ENCODE measurements at places on chromosomes 13 and 19.
A peak's percentile ranks its signal among the peaks of the same experiment; 100 is the strongest.

DNA sequence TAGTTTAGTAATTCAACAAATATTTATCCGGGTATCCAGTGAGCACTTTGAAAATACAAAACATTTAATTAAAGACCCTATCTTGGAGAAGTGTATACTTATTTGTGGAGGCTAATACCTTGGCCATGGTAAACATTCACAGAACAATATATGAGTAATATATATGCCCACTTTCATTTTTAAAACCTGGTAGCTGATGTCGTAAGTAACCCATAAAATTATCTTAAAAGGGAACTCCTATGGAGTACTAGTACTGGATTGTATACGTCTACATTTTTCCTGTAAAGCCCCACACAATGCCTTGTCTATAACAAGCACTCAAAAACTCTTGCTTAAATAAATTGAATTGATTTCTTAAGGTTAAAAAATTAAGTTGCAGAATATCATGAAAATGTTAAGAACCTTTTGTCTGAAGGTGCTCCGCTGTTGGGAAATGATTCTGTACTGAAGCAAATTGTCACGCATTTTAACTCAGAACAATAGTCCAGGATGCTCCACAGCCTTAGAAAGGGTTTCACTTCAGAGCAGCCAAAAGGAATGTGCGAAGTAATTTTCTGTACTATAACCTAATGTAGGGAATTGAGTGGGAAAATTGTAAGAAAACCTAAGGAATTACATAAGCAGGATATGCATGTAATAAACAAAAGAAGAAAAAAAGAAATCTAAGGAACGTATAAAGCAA, 58.9 kb upstream of the C1QTNF9 start:
- no peak for DNase-seq

DNA sequence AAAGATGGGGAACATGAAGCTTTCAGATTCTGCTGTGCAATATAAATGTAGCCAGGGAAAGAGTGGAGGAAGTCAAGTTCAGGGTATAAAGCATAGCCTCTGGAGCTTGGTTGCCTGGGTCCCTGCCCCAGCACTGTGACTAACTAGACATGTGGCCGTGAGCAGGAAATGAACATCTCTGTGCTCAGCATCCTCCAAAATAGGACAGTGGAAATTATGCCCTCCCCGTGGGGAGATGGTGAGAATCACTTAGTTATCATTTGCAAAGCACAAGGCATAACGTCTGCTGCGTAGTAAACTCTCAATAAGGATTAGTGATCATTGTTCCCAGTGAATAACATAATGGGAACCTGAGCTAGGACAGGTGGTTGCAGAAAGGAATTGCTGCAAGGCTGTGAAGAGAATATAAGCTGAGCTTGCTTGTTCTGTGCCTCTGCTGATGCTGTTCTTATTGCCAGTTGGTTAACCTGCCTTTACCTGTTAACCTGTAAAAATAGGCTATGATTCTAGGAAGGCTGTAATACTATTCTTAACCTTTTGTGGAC, 441.0 kb downstream of the COG6 start:
- no peak for DNase-seq

DNA sequence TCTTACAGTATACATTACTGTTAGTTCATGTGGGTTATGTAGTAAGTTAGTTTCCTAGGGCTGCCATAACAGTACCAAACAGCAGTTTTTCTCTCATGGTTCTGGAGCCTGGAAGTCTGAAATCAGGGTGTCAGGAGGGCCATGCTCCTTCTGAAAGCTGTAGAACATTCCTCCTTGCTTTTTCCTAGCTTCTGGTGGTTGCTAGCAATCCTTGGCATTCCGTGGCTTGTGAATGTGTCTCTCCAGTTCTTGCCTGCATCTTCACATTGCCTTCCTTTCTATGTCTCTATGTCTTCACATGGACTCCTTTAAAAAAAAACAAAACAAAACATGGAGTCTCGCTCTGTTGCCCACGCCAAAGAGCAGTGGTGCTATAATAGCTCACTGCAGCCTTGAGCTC, 95.4 kb downstream of the WDFY2 start:
- DNase-seq, result no peak

GRCh38 chr13:93620181-93620765, 393.7 kb downstream of the GPC6 start:
- peak; percentile 23 for DNase-seq

DNA sequence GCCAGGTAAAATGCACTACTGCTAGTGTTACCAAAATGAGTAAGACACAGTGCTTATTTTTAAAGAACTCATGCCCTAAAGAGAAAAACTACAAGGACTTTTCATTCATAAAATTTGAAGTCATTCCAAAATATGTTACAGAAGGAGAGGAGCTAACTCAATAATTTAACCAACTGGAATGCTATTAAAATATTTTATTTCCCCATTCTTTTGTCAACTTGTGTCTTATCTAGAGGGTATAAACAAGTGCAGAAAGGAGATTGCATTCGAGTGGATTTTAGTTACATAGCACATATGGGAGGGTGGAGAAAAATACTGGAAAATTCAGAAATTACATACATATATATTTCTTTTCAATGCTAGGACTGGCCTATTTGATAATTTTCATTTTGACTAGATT, 131.0 kb upstream of the IRS2 start:
- DNase-seq, result no peak

- DNase-seq, result no peak
These were observed 5.8 kb upstream of the FRY start for GRCh38 chr13:32025730-32026129.

GRCh38 chr19:22052644-22053013, 345 bp downstream of the ZNF257 start:
- DNase-seq, result no peak

DNA sequence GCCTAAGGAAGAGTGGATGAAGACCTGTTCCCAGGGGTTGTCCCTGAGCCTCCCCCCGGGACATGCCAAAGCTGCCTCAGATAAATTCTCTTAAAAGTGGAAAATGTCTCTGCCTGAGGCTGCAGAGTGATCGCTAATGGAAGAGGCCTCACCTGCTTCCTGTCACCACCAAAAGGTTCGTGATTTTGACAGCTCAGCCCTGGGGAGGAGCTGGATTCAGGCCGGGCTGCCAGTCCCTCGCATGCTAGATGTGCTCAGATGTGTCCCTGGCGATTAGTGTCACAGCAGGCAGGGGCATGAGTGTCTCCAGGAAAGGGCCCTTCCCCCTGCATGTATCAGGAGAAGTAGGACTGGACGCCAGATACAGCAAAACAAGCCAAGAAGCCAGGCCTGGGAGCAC, 626.5 kb downstream of the UQCRFS1 start:
- no peak for DNase-seq

DNA sequence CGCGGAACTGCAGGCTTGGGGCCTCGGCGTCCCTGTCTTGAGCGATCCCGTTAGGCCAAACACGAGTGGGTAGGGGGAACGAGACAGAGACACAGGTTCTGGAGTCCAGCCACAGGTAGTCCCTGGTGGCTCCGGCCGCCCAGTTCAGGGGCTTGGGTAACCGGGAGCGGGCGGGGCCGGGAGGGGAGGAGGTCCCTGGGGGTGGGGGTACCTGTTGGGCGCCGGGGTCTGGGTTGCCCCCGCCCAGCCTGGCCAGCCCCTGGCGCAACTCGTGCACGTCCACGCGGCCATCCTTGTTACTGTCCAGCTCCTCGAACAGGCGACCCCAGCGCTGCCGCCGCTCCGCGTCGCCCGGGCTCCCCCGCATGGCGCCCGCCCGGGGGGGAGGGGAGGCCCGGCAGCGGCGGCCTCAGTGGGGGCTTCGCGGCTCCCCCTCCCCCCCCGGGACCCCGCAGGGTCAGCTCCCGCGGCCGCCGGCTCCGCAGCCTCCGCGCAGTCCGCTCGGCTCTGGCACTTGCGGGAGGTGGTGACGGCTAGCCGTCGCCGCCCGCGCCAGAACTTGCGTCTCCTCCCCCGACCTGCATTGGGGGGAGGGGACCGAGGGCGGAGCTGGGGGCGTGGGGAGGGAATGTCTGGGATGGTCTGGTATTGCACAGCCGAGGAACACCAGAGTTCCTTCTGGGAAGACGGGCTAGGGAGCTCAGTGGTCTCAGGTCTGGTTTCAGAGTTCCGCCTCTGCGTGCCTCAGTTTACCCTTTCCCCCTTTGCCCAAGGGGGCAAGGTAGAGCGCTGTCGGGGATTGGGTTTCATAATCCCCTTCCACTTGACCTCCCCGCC, at the start of gene SLC25A23:
Gene SLC25A23 (minus strand): TSS at position 531 of the 837 bp plus-strand sequence. CDS start 164 bp downstream, at position 367.
- DNase-seq, result peak; percentile 78

GRCh38 chr19:16893686-16893989, 4.8 kb downstream of the F2RL3 start:
- DNase-seq, result no peak

DNA sequence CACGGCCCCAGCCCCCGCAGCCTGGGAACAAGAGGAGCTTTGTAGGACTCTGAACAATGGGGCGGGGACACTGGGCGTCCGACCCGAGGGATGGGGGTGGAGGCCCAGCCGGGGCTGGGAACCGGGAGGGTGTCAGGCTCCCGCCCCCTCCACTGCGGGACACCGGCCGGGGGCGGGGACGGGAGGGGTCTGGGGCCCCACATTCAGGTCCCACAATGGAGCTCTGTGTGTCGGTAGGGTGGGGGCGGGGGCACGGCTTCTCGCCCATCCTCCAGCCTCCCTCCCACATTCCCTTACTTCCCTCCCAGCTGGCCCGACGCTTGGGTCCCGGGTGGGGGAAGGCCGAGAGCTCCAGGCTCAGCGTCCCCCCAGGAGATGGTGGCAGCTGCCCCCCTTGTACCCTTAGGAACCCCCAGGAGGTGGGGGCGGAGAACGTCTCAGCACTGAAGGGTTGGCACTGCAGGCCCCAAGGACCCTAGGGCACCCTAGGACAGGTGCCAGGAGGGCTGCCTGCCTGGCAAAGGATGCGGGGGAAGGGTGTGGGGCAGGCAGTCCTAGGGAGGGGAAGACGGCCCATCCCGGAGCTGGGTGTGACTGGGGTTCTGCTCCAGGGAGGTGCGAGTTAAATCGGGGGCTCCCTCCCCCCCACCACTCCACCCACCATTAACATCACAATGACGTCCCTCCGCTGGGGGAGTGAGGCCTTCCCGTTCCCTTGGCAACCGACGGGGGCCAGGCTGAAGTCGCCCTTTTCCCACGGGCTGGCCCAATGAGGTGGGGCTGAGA, 5.3 kb downstream of the TTYH1 start:
- no peak for DNase-seq

DNA sequence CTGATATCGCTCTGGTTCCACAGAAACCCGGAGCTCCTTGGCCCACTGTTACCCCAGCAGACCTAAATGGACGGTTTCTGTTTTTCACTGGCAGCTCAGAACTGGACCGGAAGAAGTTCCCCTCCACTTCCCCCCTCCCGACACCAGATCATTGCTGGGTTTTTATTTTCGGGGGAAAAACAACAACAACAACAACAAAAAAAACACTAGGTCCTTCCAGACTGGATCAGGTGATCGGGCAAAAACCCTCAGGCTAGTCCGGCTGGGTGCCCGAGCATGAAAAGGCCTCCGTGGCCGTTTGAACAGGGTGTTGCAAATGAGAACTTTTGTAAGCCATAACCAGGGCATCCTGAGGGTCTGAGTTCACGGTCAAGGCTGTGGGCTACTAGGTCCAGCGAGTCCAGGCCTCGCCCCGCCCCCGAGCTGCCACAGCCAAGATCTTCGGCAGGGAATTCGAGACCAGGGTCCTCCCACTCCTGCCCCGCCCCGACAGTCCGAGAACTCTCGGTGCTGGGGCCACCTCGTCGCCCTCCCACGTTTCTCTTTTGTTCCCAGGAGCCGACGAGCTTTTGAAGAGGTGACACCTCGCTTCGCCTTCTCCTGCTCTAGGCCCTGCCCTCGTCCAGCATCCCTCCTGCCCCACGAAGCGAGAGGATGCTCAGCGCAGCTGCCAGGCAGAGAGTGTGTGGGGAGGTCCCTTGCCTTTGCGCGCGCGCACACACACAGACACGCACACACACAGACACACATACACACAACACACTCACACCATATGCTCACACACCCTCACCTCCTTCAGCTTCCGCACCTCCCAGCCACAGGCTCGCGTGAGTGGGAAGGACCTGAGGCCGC, 8.8 kb downstream of the ZIC2 start:
- no peak for DNase-seq

- peak; percentile 30 for DNase-seq
These were observed 13.5 kb upstream of the PLA2G4C start for GRCh38 chr19:48123907-48124651.

DNA sequence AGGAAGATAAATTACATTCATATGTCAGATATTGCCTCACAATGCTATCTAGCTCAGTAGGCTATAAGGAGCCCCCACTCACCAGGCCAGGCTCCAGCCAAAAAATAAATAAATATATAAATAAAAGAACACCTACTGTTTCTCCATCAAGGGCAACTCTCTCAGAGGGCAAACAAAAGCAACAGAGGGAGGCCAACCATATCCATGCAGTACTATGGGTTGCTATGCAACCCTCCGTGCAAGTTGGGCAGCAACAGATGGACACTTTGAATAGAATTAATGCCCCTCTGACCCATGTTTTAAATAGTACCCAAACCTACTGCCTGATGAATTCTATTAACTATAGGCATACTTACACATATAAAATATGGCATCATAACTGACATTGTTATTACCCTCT, 279.8 kb upstream of the EDNRB start:
- DNase-seq, result no peak

DNA sequence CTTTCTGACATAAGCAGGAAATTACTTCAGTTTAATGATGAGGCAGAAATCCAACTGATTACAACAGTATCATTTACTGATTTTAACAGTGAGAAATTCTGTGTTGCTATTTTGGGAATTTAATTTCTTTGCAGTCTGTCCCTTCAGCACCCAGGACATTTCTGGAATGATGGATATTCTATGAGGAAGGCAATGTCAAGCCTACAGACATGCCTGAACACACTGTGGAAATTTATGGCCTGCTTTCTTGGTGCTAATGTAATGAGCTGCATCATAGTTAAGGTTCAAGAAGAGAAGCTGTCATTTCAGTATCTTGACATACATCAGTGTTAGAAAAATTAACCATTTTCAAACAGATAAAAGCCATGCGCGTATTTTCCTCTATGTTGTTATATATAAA, 87.7 kb downstream of the SLITRK1 start:
- DNase-seq, result no peak

DNA sequence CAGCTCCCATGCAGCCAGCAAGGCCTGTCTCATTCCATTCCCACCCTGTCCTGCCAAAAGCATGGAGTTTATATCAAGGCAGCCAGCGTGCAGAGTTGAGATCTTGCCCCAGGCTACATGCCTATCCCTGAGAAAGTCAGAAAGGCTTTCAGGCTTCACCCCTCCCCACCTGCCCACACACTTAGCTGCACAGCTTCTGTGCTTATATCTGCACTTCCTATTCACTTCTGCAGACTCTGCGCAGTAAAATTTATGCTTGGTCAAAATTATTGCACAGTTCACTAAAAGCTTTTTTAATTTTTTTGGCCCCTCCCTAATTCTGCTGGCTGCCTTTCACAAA, 12.5 kb upstream of the ZNF675 start:
- no peak for DNase-seq

GRCh38 chr19:1486720-1487575, 3.2 kb downstream of the PCSK4 start:
- DNase-seq, result no peak

DNA sequence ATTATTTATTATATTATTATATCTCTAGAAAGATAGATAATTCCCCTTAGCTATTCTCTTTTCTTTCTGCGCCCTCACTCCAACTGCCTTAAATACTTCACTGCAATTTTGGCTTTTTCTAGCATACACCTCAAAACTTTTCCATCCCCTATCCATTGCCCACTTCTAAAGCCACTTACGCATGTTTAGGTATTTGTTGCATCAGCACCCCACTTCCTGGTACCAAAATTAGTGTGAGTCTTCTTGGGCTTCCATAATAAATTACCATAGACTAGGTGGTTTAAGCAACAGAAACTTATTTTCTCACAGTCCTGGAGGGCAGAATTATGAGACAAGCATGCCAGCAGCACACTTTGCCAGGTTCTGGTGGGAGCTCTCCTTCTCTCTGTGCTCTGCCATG, 209.0 kb downstream of the FGF14 start:
- no peak for DNase-seq

All from AG08395 (cell line).